Stimulated activated CD8-positive, alpha-beta memory T cell treated with anti-CD3 and anti-CD28 coated beads, Interleukin-4, amount 100 ng/mL, for 1 hour (primary cell): ENCODE measurements at places on chromosomes 6 and 20.

GRCh38 chr20:1232286-1233111 is 6.7 kb downstream of the RAD21L1 start:
- no peak for DNase-seq

DNA sequence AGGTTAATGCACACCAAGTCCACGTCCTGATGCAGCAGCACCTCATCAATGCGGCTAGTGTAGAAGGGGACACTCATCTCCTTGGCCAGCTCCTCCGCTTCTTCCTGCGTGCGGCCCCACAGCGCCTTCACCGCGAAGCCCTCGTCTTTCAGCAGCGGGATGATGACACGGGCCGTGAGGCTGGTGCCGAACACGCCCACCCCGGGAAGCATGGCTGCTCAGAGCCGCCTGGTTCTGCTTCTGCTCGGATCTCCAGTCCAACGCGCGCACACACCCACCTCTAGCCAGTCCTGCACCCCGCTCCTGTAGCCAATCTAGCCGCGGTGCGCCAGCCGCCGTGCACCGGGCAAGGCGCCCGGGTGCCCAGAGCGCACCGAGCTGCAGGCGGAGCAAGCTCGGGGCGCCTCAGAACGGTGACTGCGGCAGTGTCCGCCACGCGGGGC is 700 bp downstream of the GFOD1 start:
- no peak for DNase-seq

GRCh38 chr6:170101281-170102035 is 189.4 kb downstream of the DLL1 start:
- DNase-seq = no peak

GRCh38 chr6:32488083-32488482 is 42.0 kb downstream of the HLA-DRB5 start:
- no peak for DNase-seq

DNA sequence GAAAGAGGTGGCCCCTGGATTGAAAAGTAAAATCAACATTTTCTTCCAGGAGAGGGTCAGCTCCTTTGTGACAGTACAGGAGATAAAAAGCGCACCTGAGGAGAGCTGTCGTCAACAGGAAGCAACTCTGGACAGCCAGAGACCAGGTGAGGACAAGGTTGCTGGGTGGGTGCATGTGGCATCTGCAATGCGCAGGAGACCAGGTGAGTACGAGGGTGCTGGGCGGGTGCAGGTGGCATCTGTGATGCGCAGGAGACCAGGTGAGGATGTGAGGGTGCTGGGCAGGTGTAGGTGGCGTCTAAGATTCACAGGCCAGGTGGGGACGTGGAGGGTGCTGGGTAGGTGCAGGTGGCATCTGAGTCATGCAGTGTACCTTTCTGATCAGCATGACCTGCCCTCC is 38.4 kb downstream of the WDR27 start:
- DNase-seq = no peak

GRCh38 chr6:44742201-44742600 is 354.7 kb downstream of the CDC5L start:
- DNase-seq = no peak

DNA sequence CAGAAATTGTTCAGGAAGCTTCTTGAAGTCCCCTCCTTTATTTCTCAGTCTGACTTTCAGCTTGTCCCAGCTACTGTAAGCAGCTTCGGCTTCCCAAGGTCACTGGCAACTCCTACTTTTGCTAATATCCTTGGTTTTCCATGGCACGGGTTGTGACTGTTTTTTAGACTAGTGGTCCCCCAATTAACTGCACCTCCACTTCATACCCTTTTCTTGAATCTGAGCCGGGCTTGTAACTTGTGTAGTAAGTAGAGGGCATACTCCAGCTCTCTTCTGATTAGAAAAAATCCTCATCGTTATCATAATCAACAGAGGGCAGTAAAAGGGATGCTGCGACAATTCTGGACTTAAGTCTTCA is 162.3 kb upstream of the TNFAIP3 start:
- no peak for DNase-seq

DNA sequence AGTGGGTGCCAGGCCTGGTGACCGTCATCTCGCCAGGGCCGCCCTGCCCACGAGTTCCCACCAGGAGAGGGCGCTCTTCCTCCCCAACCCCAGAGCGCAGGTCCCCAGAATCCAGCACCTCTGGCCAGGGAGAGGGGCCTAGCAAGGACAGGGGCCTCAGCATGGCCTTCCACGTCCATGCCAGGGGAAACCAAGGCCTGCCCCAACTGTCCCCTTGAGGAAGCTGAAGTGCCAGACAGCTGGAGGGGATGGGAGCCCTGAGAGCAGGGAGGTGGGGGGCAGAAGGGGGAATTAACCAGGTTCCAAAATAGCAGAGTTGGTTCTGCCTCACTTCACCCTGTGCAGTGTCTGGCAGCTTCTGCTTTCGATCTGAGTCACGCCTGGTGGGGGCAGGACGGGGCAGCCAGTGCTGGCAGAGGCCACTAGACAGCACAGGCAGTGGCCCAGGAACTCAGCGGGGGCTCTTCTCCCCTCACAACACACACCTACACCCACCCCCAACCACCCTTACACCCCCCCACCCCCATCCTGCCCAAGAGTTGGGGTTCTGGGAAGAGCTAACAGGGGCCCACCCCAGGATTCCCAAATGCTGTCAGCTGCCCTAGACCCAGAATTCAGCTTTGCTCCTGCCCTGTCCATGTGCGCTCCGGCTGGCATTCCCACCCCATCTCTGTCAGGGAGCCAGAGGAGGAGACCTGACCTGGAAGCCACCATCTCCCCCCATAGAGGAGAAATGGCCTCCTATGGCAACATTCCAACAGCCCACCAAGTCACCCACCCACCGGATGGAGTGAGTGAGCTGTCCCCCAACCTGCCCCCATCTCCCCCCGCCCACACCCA is 29.2 kb downstream of the TFEB start:
- no peak for DNase-seq

GRCh38 chr6:138468320-138469015 is 30.8 kb downstream of the NHSL1 start:
- DNase-seq = no peak

- DNase-seq = no peak
Observed at GRCh38 chr6:114253431-114253830, 89.4 kb downstream of the HS3ST5 start.

- no peak for DNase-seq
Observed at GRCh38 chr20:34978092-34978744, 22.6 kb downstream of the MYH7B start.

DNA sequence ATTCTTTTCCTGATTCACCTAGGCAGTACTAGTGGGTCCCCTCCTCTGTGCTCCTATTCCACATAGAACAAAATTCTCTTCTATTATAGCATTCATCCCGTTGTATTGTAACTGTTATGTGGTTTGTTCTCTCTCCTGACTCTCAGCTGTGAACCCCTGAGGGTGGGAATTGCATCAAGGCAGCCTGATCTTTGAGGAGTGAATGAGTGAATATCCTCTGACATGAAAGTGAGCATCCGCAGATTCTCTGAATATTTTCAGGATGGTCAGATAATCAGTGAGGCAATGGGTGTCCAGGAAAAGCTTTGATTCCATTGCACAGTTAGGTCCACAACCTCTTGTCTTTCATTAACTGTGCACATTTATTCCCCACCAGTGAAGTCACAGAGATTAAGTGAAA is 67.6 kb upstream of the SLC22A23 start:
- DNase-seq = no peak

GRCh38 chr6:135576055-135576454 is 78.5 kb upstream of the AHI1 start:
- DNase-seq = no peak

- no peak for DNase-seq
Observed at GRCh38 chr6:151254451-151255081, 14.8 kb downstream of the AKAP12 start.

DNA sequence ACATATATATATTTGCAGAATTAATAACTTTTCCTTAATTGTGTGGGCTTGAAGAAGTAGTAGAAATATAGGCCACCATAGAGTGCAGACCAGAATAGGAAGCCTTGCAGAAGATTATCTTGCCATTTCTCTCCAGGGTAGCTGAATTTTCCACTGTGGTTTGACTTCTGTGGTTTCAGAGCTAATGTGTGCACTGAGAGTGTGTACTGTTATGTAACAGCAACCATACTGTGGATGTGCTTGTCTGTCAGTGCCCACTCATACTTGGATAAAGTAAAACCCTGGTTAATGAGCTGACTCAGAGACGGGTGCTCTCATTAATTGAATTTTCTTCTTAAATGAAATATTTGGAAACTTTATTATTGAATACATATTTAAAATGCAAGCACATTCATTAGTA is 57.2 kb downstream of the CEP43 start:
- DNase-seq = no peak

DNA sequence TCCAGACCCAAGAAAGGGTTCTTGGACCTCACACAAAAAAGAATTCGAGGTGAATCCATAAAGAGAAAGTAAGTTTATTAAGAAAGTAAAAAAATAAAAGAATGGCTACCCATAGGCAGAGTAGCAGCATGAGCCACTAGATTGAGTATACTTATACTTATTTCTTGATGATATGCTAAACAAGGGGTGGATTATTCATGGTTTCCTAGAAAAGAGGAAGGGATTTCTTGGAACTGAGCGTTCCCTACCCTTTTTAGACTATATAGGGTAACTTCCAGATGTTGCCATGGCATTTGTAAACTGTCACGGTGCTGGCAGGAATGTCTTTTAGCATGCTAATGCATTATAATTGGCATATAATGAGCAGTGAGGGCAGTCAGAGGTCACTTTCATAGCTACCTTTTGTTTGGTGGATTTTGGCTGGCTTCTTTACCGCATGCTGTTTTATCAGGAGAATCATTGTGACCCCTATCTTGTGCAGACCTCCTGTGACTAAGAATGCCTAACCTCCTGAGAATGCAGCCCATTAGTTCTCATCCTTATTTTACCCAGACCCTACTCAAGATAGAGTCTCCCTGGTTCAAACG is 44.3 kb downstream of the TENT5A start:
- no peak for DNase-seq

DNA sequence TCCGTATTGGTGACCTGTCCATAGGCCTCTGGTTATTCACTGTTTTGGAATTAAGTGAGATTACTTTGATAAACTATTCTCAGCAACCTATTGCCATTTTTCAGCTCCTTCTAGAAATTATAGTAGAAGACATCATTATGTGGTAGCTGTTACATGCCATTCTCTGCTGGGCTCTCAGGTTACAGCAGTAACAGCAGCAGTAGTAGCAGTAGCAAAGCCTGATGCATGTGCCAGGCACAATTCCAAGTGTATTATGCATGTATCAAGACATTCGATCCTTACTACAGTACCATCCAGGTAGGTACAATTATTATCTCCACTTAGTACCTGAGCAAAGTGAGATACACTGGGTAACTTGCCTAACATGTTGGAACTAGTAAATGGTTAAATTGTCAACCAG is 74.3 kb downstream of the RPS12 start:
- no peak for DNase-seq

DNA sequence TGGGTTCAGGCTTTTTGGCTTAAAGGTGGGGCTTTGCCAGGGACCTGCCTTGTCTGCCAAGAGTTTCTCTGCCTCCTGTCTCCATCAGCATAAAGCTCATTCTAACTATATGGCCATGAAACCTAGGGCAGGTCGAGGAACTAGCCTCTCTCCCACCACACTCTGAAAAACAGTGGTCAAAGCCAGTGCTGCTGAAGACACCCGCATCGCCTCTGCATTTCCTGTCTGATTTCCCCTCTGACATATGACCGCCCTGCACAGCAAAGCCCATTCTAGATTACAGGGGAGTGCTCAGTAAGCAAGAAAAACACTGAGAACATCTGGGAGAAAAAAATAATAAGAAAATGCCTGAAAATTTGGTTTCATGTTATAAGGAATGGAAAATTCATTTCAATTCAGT is 573.6 kb downstream of the PRKN start:
- no peak for DNase-seq

DNA sequence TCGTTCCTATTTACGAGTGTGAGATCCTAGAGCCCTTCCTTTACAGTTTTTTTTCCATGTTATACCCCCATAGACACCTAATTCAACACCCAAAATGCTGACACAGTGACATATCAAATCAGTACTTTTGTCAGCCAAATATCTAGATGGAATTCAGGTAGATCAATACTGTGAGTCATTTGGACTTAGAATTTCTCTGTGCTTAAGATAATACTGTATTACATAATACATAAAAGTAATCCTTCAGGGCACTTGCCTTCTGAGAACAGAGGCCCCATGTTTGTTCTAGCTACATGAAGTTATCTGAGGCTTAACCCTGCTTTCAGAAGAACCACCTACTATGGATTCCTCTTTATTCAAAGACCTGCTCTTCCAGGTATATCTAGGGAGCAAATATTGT is 623.1 kb downstream of the PHF3 start:
- DNase-seq = no peak

- DNase-seq = no peak
Observed at GRCh38 chr6:90583836-90584481, 2.9 kb downstream of the MAP3K7 start.

- no peak for DNase-seq
Observed at GRCh38 chr20:36384022-36384619, 78.0 kb downstream of the DLGAP4 start.

- DNase-seq = no peak
Observed at GRCh38 chr6:37731371-37731770, 33.7 kb upstream of the MDGA1 start.

GRCh38 chr20:17934141-17934862 is 34.3 kb downstream of the SNX5 start:
- no peak for DNase-seq

DNA sequence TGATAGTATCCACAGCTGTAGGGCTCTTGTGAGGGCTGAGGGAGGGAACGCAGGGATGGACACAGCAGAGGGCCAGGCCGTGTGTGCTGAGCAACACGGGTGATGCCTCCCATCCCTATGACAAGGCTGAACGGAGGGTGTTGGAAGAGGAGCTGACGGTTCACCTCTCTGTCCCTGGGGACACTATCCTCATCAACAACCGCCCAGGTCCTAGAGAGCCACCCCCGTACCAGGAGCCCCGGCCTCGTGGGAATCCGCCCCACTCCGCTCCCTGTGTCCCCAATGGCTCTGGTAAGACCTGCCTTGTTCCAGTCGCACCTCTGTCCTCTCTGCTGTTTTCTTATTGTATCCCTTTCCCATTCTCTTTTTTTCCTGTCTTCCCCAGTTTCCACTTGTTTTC is 10.1 kb downstream of the DDR1 start:
- DNase-seq = no peak

DNA sequence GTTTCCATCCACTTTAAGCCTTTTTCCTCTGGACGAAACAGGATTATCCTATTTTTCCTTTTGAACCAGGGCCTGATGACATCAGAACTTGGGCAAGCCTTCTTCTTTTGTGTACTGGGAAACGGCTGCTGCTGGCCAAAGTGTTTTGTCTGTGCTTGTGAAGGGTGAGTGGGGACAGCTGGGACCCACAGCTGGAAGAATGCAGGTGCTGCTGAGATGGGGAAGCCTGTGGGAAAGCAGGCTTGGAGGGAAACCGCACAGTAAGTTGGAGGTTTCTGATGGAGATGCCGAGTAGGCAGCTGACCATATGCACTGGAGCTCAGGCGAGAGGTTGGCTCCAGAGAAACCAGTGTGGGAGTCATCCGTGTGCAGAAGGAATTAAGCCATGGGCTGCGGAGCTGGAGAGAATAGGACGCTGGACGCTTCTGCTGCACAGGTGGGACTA is 8.5 kb upstream of the PSMG4 start:
- no peak for DNase-seq

- no peak for DNase-seq
Observed at GRCh38 chr20:6074784-6075183, 20.9 kb upstream of the LRRN4 start.

GRCh38 chr6:134328138-134328537 is 10.2 kb upstream of the SGK1 start:
- no peak for DNase-seq

GRCh38 chr20:54137115-54137514 is 36.7 kb downstream of the CYP24A1 start:
- no peak for DNase-seq
